ENCODE measurements at places on chromosomes 16 and 17.

DNA sequence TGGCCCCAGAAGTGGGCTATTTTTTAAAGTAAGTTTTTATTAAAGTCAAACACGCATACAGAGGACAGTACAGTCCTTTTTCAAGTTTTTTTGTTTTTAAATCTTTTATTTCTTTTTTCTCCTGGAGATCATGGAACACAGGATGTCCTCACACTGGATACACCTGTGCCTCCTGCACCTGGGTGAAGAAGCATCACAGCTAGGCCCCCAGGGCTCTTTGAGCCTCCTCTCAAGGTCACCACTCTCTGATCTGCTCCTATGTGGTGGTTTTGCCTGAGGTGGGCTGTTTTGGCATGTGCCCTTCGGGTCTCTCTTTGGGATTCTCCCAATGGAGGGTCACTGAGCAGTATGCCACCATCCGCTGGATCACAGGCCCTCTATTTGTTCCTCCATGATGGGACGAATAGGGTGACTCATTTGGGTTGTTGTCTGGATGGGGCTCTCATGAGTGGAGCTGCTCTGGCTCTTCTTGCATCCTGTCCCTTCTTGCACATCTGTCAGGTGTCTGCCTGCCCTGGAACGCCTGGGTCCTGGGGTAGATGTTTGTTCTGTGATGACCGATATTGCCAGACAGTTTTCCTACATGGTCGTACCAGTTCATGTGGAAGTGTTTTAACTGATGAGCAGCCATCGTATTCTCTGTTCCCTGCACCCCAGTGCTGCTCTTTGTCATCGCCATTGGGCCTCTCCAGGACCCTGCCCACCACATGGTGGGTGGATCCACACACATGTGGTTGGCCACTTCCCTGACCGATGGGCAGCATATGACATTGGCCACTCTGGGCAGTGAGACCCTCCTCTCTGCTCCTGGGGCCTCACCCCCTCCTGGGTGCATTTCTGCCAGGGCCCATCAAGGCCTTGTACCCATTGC is 55.2 kb upstream of the MED9 start:
- DNase-seq: no peak

DNA sequence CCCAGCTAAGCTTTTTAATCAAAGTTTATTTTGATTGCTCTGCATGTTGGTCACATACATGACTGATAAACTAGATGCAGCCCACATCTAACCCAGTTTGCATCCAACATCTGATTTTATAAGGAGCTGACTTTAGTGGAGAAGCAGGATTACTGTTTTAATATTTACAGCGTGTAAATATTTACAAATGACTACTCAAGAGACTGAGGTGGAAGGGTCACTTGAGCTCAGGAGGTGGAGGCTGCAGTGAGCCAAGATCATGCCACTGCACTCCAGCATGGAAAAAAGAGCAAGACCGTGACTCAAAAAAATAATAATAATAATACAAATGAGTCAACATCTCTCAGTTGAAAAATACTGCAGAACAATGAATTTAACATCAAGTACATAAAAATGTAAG is 50.8 kb downstream of the PARN start:
- DNase-seq: no peak

- no peak for DNase-seq
Observed at GRCh38 chr17:2211661-2212399, 91.8 kb downstream of the SMG6 start.

DNA sequence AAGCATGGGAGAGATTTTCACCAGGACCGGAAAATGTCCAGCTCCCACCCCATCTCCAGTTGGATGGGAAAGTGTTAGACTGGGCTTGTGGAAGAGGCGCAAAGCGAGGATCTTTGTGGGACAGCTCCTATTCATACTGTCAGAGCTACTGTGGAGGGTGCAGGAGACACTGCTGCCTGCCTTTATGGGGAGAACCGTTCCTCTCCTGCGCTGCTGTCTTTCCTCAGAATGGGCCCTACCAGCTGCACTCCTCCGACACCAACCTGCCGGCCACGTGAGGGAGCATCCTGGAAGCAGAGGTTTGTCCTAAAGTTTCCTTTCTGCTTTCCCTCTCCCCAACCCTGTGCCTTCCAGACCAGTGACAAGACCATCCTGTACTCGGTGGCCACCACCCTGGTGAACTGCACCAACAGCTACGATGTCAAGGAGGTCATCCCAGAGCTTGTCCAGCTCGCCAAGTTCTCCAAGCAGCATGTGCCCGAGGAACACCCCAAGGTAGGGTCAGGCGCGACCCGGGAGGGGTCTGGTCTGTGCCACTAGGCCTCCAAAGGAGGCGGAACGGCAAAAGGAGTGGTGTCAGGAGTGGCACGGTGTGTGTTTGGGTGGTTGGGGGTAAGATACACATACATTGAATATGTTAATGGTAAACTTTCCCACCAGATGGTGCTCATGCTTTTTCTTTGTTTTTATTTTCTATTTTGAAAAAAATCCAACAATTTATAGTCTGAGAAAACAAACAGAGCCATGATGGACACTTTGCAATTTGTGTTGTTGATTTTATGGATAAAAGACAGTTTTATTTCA is 23.0 kb downstream of the SLC35G3 start:
- no peak for DNase-seq

- no peak for DNase-seq
Observed at GRCh38 chr16:80350061-80350460, 190.7 kb upstream of the DYNLRB2 start.

DNA sequence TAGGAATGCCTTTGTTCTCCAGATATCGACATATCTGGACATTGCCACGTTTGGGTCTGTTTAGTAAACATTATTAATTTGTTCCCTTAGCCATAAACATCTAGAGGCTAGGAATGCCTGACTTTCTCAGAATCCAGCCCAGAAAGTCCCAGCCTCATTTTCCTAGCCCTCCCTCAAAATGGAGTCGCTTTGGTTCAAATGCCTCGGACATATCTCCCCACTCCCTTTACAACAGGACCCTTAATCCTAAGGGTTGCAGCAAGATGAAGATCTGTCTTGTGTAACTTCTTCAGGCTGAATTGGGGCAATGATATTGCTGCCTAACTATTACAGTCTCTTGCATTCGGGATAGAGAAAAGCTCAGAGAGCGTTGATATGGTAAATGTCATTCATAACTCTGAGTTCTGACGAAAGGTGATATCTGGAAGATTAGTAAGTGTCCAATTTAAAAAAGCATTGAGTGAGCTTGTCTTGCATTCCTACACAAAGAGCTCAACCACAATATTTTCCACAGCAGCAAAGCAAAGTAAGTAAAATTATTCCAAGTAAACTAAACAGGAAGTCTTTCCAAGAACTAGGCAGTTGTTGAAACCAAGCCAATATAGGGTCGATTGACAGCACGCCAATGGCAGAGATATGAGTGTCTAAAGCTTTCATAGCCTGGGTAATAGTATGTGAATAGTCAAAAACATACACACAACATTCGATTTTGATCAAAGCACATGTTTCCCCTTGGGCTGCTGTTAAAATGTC is 46.0 kb upstream of the ARL4D start:
- no peak for DNase-seq

GRCh38 chr16:47732523-47733111 is 271.5 kb downstream of the PHKB start:
- no peak for DNase-seq

GRCh38 chr16:50302472-50303005 is 36.2 kb downstream of the ADCY7 start:
- no peak for DNase-seq

- DNase-seq: no peak
Observed at GRCh38 chr16:77299395-77299794, 100.2 kb downstream of the SYCE1L start.

GRCh38 chr16:66703406-66704215 is 7.1 kb upstream of the CMTM4 start:
- DNase-seq: no peak

- DNase-seq: no peak
Observed at GRCh38 chr16:83619381-83620150, 188.2 kb upstream of the HSBP1 start.

DNA sequence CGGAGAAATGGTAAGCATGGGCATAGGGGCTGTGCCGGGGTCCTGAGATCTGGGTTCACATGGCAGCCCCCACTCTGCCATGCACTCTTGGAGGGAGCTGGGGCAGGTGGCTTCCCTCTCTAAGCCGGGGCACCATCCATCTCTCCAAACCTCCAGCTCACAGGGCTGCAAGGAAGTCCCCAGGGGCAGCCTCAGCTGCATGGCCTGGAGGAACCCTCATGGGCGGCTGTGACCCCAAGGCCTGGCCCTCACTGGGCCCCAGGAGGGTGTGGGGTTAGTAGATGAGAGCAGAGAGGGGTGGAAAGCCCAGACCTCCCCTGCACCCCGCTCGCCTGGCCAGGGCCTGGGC is 2.6 kb downstream of the CTRB2 start:
- no peak for DNase-seq

- DNase-seq: no peak
Observed at GRCh38 chr17:73785496-73785895, 141.3 kb upstream of the SDK2 start.

DNA sequence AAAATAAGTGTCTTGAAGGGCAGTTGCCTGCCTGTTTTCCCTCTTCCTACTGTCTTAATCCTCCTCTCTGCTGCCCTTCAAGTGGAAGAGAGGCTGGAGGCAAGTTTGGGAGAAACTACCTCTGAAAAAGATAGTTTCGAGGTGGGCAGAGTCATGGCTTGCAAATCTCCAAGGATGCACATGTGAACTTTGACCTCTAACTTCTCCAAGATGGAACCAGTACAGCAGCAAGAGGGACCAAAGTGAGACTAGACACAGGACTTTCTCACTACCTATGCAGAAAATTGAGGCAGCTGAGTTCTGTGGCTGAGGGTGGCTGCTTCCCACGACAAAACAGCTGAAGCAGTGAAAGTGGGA is 887 bp upstream of the KCNH4 start:
- no peak for DNase-seq

DNA sequence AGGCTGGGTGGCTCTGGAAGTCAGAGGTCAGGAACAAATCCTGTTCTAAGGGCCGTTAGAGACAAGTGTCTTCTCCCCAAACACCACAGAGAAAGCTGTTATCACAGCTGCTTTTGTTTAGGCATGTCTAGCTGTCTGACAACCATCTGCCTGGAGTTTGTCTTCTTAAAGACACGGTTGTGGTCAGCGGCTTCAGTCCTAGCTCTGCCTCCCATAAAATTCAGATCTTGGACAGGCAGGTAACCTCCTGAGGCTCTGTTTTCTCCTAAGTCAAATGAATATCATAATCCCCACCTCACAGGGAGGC is 2.3 kb upstream of the ITGA3 start:
- DNase-seq: no peak

GRCh38 chr16:11045846-11046245 is 101.5 kb downstream of the CLEC16A start:
- no peak for DNase-seq

- DNase-seq: no peak
Observed at GRCh38 chr16:67104061-67104460, 5.7 kb upstream of the PHAF1 start.

DNA sequence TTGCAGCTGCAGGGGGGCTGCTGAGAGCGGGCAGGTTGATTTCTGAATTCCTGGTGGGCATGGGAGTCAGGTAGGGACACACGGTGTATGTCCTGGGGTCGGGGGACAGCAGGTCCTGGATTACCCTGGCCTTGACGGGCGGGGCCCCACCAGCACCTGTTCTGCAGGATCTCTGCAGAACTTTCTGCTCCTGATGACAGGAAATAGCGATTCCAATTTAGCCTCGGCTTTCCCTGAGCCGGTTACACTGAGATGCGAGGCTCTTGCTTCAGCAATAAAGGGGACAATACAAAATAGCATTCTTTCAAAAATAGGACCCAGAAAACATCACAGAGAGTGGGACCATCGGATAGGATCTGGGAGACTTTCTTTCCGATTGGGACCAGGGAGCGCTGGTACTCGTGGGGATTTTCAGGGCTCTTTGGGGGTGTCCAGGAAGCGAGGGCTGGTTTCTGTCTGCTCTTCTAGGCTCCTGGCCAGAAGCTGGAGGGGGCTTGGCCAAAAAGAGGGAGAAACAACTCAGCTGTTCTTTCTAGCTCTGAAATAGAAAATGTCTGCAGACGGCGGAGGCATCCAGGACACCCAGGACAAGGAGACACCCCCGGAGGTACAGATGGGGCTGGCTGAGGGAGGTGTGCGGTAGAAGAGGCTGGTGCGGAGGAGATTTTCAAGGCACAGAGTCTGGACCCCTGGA is 642 bp downstream of the ZNF205 start:
- no peak for DNase-seq

DNA sequence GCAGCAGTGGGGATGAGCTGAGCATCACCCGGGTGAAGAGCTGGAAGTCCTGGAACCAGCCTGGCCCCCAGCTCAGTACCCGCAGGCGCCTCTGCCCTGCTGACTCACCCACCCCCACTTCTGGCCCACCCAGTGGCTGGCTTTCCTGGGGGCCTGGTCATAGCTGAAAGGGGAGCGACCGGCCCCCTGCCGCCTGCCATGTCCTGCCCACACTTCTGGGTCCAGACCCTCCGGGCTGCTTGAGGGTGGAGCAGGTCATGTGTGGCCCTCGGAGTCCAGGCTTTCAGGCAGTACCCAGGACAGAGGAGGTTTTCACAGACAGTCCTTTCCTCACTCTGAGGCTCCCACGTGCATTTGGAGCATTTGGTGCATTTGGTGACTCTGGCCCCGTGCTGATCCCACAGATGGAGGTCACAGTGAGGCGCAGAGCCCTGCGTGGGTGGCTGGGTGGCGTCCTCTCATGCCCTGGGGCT is 7.1 kb upstream of the PIEZO1 start:
- DNase-seq: no peak

GRCh38 chr17:66443166-66443565 is 140.8 kb downstream of the PRKCA start:
- no peak for DNase-seq

GRCh38 chr17:58722696-58723095 is 30.3 kb downstream of the RAD51C start:
- no peak for DNase-seq

DNA sequence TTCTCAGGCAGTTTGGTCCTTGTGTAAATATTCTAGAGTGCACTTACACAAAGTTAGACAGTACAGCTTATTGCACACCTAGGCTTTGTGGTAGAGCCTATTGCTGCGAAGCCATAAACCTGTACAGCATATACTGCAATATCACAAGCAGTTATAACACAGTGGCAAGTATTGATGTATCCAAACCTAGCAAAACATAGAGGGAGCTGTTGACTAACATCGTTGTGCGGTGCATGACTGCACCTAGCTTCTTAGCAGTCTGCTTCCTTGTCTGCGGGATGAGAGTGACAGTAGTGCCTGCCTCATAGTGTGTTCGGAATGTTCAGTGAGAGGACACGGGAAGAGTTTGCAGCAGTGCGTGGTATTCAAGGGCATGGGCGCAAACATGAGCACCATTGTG is 78.9 kb downstream of the MPRIP start:
- DNase-seq: no peak

GRCh38 chr17:57294629-57295501 is 38.5 kb downstream of the MSI2 start:
- no peak for DNase-seq

- no peak for DNase-seq
Observed at GRCh38 chr16:51907680-51908079, 639.3 kb downstream of the TOX3 start.

GRCh38 chr17:48841395-48841831 is 10.6 kb downstream of the CALCOCO2 start:
- no peak for DNase-seq
